GF-D8 (cell line): ENCODE measurements at places on chromosomes 6 and 20.

- no peak for DNase-seq
Observed at GRCh38 chr6:155254139-155254538, 9.7 kb upstream of the CLDN20 start.

- no peak for DNase-seq
Observed at GRCh38 chr6:27138406-27138805, 109.1 kb upstream of the PRSS16 start.

DNA sequence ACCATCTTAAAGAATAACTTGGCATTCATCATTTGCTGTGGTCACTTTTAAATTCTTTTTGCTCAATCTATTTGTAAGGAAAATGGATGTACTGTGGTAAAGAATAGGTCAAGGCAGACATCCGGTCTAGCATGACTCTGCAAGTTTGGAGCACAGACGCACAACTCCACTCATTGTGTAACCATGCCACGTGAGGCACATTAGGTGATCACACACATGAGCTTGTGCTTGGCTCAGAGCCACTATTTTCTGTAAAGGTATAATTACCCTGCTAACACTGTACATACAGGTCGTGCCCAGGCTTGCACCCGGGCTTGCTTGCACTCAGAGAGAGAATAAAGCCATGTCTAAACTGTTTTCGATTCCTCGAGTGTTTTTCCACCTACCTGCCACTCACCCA, 1289.1 kb upstream of the ADGRB3 start:
- no peak for DNase-seq

DNA sequence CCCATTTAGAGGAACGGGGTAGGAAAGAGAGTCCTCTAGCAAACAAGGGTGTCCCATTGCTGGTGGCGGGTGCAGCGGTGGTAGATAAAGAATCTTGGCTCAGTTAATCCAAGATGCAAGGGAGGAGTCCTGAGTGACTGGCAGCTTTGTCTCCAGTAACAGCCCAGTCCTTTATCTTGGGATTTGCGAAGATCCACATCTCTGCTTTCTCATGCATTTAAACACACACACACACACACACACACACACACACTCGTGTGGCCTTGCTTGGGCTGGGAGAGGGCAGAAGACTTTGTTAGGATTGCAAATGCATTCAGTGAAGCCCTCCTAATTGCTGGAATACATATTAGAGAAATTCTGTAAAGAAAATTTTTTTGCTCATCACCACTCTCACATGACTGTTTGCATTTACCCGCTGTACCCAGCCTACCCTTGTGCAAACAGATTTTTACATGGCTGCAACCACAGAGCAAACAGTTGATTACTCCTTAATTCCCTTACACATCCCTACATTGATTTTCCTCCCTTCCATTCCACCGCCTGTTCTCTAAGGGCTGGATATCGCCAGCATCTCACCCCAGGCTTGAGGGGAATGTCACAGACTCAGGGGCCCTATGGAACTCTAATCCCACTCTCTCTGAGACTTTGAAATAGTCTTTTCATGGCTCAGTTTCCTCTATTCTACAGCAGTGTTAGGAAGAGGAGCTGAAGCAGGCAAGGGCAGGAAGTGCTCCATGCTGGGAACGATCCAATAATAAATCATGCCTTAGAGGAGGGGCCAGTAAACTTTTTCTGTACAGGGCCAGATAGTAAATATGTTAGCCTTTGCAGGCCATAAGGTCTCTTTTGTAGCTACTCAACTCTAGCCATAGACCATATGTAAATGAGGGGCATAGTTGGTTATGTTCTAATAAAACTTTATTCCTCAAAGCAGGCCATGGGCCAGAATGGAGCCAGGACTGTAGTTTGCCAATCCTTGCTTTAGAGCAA, 3.5 kb downstream of the C6orf132 start:
- DNase-seq: no peak

- DNase-seq: no peak
Observed at GRCh38 chr6:112591329-112591728, 244.2 kb downstream of the RFPL4B start.

GRCh38 chr6:41561931-41562911, 16.0 kb downstream of the FOXP4 start:
- no peak for DNase-seq
